Effector CD4-positive, alpha-beta T cell (primary cell): ENCODE measurements at places on chromosomes 7 and 10.

GRCh38 chr10:48656914-48657305 lies 27.8 kb upstream of the WDFY4 start:
- no peak for DNase-seq

GRCh38 chr10:6409971-6410643 lies 170.0 kb downstream of the PRKCQ start:
- DNase-seq, result peak; percentile 35

DNA sequence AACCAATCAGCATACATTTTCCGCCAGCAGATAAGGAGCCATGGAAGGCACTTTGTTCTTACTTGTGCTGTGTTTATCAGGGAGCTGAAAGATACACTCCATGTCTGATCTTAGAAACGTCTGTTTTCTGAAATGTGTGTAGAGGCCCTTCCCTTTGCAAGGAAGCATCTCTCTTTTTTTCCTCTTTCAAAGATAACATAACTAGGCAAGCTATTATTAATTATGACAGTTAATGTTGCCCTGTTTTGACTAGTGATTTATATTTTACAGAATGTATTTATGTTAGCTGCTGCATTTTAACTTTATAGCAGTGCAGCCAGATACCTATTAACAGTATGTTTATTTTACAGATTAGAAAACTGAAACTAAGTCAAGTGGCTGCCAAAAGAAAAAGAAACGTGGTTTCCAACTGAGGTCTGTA lies 683.2 kb upstream of the IGFBP3 start:
- no peak for DNase-seq

- DNase-seq, result no peak
These were observed 1037.1 kb downstream of the REEP3 start for GRCh38 chr10:64558094-64558835.

DNA sequence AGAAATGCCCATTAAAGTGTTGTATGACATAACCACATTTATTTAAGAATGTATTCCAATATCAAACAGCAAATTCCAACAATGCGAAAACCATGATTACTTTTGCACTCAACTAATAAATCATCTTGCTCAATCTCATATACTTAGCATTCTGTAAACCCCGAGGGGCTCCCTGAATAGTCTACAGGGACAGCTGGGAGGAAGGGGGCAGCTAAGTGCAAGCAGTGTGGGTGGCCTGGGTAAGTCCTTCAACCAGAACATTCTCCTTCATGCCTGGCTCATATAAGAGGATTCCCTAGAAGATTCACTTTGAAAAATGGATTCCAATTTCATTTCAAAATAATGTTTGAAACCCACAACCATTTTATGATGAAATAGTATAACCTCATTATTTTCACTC lies 355.5 kb downstream of the CDC14C start:
- no peak for DNase-seq

- DNase-seq, result peak; percentile 60
These were observed at the start of gene BAIAP2L1 for GRCh38 chr7:98400542-98401340. BAIAP2L1 (minus strand) TSS chr7:98401090; CDS start chr7:98400852, 238 bp downstream.

DNA sequence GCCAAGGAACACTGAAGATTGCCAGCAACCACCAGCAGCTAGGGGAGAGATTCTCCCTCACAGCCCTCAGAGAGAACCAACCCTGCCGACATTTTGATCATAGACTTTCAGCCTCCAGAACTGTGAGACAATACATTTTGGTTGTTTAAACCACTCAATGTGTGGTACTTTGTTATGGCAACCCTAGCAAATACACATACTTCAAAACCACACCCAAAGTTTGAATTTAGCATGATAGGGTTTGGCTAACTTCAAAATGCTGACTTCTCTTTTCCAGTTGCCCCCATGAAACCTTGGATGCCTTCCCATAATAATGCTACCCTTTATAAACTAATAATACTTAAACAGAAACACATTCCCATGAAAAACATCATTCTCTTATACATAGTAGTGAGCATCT lies 149.8 kb downstream of the DGKI start:
- DNase-seq, result no peak

DNA sequence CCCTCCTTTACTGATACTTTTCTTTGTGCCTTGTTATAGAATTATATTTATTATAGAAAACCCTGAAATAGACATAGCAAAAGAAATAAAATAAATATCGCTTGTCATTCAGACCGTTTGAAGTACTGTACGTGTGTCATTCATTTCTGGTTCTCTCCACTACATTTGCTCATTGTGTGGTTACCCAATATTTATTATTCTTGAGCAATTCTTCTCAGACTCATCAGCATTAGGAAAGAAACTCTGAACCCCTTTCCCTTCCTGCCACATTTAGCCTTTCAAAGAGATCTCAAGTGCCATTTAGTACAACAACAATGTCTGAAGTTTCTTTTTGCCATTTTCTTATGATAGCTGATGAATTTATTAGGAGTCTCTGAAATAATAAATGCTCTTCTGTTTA lies 154.1 kb downstream of the KIAA1217 start:
- no peak for DNase-seq

DNA sequence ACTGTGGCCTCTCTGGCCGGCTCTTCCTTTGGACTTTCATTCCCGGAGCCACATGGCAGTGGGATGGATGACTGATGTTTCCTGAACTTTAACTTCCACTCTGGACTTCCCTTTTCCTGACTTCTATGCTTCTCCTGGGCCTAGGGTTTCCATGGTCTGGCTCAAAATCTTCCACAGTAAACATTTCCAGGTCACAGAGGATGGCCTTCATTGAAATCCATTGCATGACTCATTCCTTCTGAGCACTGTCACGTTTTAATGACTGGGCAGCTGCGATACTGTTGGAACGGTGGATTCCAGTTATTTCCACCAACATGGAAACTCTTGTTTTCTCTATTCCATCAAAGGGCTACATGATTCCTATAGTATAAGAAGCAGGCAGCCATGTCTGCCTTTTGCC lies 24.4 kb upstream of the ZNF273 start:
- no peak for DNase-seq

- DNase-seq, result no peak
These were observed 22.2 kb downstream of the AKR1B15 start for GRCh38 chr7:134571101-134571500.
